ENCODE measurements at places on chromosomes 4 and X.

- no peak for DNase-seq
These were observed 25.2 kb upstream of the G3BP2 start for GRCh38 chr4:75698162-75698962.

- DNase-seq = peak; percentile 38
These were observed 261.0 kb downstream of the PDGFC start for GRCh38 chr4:156710365-156711192.

GRCh38 chr4:183517781-183518180, 12.9 kb downstream of the ING2 start:
- DNase-seq = no peak

DNA sequence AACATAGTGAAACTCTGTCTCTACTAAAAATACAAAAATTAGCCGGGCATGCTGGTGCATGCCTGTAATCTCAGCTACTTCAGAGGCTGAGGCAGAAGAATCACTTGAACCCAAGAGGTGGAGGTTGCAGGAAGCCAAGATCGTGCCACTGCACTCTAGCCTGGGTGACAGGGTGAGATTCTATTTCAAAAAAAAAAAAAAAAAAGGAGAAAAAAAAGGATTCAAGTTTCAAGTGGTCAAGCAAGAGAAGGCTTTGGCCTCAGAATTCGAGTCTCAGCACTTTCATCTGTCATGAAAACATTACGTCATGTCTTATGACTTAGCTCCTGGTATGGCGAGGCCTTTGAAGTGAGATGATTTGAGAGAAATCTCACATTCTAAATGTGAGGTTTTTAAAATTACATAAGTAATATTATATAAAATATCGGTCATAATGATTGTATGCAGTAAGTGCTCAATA, 21.2 kb upstream of the DHRSX start:
- no peak for DNase-seq

- peak; percentile 9 for DNase-seq
These were observed 15.3 kb downstream of the INTU start for GRCh38 chr4:127648061-127648460.

DNA sequence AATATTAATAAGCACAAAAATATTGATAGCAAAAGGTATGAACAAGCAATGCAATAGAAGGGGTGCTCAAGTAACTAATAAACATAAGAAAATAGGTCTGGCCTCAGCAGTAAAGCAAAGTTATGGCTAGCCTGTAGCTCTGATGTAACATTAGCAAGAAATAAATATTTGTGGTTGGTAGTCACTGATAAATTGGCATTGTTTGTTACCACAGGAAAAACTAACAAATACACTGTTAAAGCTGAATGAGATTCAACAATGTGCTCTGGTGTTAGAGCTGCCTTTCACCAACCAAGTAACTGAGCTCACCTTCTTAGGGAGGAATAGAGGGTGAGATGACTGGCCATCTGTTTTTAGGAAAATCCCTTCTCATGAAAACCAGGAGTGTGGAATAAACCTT, 71.4 kb downstream of the AREG start:
- peak; percentile 66 for DNase-seq

GRCh38 chr4:184477201-184477999, 3.0 kb upstream of the IRF2 start:
- DNase-seq = no peak

DNA sequence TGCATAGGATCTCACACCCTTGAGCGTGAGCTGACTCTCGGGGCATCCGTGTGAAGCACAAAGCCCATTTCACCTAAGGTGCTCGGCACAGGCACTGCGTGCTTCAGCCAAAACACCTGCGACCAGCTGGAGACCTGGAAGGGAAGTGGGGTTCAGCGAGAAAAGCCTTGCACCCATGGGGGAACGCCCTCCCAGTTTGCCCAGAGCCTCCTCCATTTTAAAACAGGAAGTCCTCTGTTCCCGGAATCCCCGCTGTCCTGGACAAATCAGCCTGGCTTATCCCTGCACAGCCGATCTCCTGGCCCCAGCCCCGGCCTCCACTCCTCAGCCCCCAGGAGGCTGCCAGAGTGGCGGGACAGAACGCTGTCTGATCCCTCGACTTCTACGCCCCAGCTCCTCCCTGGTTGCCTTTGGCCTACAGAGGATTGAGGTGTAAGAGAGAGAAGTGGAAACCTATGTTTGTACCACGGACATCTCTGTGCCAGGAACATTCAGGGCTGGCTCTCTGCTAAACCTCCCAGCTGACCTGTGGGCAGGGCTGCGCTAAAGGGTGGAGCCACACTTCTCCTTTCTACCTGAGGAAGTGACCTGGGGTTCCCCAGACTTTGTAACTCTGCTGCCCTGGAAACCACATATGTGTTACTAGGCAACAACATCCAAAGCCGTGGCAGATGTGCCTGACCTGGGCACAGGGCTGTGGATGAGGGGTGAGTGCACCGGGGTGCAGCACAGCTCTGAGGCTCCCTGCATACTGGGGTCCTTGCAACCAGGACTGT, 3.8 kb upstream of the C4orf50 start:
- no peak for DNase-seq

GRCh38 chr4:145530662-145531061, 49.0 kb downstream of the SMAD1 start:
- DNase-seq = no peak

GRCh38 chrX:148385471-148385870, 114.9 kb upstream of the AFF2 start:
- DNase-seq = no peak

DNA sequence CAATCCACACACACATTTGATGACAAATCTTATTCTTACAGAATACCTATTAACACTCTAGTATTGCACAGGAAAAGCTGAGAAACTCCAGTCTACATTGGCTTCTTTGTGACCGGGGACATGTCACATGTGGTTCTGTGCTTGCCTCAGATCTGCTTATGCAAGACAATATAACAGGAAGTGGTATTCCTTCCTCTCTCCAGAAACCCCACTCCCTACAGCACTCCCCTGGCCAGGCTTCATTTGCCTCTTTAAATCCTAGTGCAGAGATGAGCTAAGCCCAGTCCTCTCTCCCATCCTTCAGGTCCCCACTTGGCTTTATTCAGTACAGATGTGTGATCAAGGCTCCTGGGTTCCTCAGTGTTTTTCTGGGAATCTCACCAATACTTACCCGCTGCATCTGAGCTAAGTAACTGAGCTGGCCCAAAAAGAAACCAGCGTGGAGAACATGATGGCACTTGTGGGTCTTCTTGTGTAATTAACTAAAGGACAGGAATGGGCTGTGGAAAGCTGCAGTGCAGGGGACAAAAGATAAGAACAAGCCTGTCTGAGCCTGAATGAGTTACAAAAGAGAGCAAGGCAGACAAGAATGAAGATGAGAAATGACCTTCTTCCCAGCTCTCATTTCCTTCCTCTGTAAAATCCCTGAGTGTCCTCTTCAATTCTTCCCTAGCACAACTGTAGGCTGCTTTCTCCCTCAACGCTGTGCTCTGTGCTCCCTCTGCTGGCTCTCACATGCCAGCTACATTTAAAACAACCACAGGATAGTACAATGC, 105.6 kb downstream of the HNRNPD start:
- peak; percentile 79 for DNase-seq

- no peak for DNase-seq
These were observed 88.0 kb downstream of the RAB28 start for GRCh38 chr4:13396161-13396560.

- no peak for DNase-seq
These were observed 22.2 kb downstream of the JADE1 start for GRCh38 chr4:128831531-128832242.

- no peak for DNase-seq
These were observed 2212.0 kb downstream of the PCDH7 start for GRCh38 chr4:32932156-32932555.

DNA sequence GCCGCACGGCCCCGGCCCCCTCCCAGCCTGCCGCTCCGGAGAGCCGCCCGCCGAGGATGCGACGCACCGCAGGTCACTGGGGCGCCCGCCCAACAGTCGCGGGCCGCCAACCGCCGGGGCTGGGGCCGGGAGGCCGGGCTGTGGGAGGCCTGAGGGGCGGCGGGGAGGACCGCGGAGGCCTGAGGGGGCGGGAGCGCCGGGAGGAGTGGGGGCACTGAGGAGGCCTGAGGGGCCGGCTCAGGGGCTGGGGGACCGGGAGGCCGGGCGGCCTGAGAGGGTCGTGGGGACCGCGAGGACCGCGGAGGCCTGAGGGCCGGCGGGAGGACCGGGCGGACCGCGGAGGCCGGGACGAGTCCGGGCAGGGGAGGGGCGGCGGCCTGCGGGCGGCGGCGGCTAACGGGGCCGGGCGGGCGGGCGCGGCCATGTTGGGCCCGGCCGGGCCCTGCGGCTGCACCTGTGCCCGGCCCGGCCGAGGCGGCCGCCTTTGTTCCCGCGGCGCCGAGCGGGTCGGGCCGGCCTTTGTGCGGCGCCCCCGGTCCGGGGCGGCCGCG, 353 bp downstream of the NSD2 start:
- DNase-seq = peak; percentile 59

DNA sequence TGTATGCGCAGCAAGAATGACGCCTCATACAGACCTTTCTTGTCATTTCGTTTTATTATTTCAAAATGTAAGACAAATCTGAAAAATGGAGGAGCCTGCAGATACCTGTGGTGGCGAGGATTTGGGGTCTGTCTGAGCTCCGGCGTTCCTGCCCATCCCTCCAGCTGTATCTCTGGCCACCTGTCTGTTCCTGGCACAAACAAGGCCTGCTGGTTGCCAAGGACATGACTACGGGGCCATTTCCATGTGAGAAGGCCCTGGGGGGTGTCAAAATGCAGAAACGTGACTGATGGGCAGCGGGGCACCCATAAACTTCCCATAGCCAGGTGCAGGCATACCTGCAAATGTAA, 591 bp upstream of the TSPAN7 start:
- no peak for DNase-seq

DNA sequence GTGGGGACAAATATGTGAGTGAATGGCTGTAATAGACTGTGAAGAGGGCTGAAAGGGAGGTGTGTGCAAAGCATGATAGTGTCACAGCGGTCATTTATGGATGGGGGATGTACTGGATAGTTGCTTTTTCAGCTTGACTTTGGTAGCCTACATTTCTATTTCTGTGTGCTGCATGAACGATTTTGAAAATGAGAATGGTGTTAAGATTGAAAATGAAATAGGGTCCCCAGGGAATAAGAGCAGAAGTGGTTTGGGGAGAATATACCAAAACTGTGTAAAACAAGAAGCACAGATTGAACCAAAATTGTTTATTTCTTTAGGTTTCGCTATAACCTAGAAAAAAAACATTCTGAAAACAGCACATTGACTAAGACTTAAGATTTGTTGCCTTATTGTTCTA, 58.8 kb upstream of the CLNK start:
- DNase-seq = no peak

DNA sequence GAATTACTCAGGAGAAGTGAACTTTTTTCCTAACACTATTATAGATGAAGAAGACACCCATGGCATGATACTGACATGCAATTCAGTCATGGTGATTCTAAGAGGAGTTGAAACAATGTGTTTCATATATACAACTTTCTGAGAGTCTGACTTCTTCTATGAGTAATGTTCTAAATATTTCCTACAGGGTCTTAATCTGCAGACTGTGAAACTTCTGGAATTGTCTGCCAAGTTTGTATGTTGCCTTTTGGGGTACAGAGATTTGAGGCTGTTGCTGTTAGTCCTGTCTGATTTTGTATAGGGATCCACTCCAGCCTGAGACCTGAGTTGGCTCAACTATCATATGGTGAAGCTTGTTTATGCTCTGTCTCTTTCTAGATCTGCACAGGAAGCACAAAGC, 160.6 kb upstream of the GATB start:
- peak; percentile 59 for DNase-seq

GRCh38 chrX:3651277-3651676, 62.2 kb downstream of the PRKX start:
- peak; percentile 43 for DNase-seq
